ENCODE measurements at places on chromosomes 13 and 19.

DNA sequence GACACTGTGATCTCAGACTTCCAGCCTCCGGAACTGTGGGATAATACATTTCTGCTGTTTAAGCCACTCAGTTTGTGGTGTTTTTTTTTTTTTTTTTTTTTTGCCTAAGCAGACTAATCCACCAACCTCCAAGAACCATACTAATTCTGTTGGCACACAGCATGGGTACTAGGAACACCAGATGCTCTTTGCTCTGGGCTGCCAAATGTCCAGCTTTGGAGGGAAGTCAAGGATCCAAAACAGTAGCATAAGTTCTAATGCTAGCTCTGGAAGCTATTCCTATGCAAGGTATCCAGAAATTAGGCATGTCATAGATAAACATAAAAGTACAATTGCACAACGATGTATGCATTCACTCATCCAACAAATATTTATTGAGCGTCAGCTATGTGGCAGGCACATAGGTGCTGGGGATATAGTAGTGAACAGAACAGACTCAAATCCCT lies 64.5 kb upstream of the WDFY2 start:
- DNase-seq: no peak

- no peak for DNase-seq
Observed at GRCh38 chr19:31316201-31316951, 32.9 kb downstream of the TSHZ3 start.

GRCh38 chr13:91203430-91203829 lies 144.1 kb upstream of the MIR17HG start:
- DNase-seq: no peak

GRCh38 chr19:32866564-32867265 lies 2.9 kb downstream of the SLC7A9 start:
- DNase-seq: no peak

DNA sequence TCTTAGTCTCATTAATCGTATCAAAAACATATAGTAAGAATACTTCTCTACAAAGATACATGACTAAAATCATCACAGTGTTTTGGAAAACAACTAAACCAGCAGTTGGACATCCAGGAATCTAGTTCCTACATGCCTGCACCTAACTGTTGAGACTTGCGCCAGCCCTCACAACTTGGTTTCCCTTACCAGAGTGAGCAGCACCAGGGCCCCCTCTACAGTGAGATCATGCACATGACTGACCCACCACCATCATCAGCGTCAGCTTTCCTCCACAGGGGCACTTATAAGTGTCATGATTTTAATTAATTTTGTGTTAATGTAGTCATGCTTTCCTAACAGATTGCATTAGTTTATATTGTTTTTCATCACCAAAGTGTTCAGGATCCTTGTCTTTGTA lies 1322.0 kb downstream of the EFNB2 start:
- DNase-seq: no peak

DNA sequence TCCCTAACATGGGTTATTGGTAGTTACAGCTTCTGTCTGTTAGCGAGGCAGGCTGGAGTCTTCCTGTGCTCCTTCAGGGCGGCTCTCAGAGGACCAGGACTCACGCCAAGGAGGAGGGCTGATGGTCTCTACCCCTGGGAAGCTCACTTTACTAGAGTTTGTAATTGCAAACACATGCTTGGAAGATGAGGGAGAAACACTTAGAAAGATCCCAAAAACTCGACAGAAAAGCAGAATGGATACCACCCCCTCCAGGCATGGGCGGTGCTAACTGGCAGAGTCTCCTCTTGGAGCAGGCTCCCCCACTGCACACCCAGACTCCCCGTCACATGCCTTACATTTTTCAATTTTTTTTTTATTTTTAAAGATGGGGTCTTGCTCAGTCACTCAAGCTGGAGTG lies 62.0 kb downstream of the PARP4 start:
- DNase-seq: no peak

DNA sequence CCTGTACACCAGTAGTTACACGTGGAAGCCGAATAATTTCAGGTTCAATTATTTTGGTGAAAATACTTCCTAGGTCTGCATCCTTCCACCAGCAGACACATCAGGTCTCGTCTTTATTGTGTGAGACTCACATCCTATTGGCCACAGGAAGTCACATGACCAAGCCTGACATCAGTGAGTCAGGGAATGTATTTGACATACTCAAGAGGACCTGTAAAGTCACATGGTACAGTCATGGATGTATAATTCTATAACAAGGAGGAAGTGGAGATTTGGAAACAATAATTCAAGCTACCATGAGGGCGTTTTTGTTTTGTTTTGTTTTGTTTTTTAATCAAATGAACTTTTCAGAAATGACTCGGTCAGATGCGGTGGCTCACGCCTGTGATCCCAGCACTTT lies 9.3 kb upstream of the HIF3A start:
- no peak for DNase-seq

DNA sequence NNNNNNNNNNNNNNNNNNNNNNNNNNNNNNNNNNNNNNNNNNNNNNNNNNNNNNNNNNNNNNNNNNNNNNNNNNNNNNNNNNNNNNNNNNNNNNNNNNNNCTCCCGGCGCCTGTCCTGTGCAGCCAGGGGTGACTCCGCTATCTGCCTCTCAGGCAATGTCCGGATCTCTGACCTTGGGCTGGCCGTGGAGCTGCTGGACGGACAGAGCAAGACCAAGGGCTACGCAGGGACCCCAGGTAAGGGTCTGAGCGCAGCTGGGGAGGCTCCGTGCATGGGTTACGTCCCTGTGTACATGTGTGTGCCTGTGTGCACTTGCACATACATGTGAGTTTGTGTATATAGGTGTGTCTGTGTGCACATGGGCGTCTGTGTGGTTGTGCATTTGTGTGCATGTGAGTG lies 36.1 kb upstream of the TMEM255B start:
- no peak for DNase-seq

GRCh38 chr13:47178090-47178950 lies 281.5 kb upstream of the HTR2A start:
- no peak for DNase-seq

DNA sequence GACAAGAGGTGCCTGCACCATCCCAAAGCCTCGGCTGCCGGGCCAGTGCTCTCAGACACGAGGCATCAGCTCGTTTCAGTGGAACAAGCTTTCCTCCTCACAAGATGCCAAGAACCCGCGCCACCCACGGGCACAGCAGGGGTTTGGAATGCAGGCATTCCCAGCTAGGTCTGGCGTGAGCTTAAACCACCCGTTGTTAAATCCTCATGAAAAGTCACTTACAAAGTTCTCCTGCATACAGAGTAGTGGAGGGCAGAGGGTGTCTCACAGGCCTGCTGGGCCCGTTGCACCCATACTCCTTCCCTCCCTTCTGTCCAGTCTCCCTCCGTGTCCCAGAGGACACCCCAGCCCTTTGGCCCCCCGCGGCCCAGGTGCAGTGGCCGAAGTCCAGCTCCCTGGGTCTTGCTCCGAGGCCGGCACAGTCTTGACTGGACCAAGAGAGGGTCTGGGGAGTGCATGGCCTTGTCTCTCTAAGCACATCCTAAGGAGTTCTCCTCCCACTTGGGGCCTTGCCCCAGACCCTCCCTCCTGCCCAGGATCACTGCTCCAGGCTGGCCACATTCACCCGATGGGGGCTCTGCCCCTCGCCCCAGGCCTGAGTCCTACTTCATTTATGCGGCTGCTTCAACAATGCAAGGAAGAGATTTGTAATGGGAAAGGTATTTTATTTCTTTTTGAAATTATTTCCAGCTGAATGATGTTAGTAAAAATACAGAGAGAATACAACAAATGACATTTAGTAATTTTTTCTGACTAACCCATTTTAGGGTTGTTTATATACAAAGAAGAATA lies 35.2 kb upstream of the GRTP1 start:
- no peak for DNase-seq

- DNase-seq: no peak
Observed at GRCh38 chr13:75430436-75431209, 51.3 kb downstream of the TBC1D4 start.

GRCh38 chr13:106774621-106775020 lies 206.7 kb upstream of the ARGLU1 start:
- DNase-seq: no peak

GRCh38 chr19:28184997-28185396 lies 1028.0 kb downstream of the UQCRFS1 start:
- no peak for DNase-seq

- no peak for DNase-seq
Observed at GRCh38 chr13:99395436-99395835, 88.2 kb upstream of the GPR183 start.

GRCh38 chr13:113183450-113184129 lies 24.9 kb downstream of the PCID2 start:
- no peak for DNase-seq

DNA sequence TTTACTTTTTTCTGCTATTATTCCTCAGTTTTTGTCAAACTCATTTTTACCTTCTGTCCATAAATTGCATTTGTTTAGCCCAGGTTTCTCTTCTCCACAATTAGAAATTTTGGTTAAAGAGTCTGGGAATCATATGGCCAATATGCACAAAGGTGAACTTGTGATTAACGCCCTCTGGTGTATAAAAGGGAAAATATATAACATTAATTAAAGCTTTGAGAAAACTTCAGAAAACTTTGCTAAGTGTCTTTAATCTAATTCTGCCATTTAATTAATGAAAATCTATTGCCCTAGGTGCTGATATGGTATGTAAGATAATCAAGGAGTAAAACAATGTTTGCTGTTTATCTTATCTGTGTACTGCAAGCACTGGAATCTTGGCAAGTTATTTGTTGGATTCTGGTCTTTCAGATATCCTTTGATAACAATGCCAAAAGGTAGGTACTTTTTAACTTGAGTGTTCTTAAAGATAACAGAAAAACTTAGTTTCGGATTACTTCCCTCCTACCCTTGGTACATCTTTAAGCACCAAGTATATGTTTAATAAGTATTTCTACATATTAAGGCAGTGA lies 402.6 kb downstream of the SUCLA2 start:
- no peak for DNase-seq

GRCh38 chr13:92135509-92135908 lies 737.1 kb downstream of the GPC5 start:
- no peak for DNase-seq

GRCh38 chr13:27126859-27127258 lies 44.8 kb downstream of the USP12 start:
- no peak for DNase-seq
